ENCODE measurements at places on chromosomes 13 and 19.
A peak's percentile ranks its signal among the peaks of the same experiment; 100 is the strongest.

GRCh38 chr13:40438022-40438680 lies 228.3 kb downstream of the FOXO1 start:
- DNase-seq: no peak

GRCh38 chr13:91195789-91196188 lies 151.7 kb upstream of the MIR17HG start:
- DNase-seq: no peak

- no peak for DNase-seq
These were observed 16.0 kb downstream of the SPATA13 start for GRCh38 chr13:24176351-24177101.

DNA sequence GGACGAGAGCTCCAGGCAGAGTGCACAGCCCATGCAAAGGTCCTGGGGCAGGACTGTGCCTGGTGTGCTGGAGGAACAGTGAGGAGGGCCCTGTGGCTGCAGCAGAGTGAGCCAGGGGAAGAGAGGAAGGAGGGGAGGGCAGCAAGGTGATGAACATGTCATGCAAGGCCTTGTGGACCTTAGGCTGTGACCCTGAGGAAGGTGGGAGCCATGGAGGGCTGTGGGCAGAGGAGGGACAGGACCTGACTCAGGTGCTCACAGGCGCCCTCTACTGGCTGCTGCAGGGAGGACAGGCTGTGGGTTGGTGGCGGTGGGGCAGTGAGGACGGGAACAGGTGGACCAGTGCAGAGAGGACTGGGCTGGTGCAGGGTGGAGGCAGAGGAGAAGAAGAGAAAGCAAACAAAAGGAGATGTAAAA lies 170.3 kb downstream of the PTPRS start:
- no peak for DNase-seq

DNA sequence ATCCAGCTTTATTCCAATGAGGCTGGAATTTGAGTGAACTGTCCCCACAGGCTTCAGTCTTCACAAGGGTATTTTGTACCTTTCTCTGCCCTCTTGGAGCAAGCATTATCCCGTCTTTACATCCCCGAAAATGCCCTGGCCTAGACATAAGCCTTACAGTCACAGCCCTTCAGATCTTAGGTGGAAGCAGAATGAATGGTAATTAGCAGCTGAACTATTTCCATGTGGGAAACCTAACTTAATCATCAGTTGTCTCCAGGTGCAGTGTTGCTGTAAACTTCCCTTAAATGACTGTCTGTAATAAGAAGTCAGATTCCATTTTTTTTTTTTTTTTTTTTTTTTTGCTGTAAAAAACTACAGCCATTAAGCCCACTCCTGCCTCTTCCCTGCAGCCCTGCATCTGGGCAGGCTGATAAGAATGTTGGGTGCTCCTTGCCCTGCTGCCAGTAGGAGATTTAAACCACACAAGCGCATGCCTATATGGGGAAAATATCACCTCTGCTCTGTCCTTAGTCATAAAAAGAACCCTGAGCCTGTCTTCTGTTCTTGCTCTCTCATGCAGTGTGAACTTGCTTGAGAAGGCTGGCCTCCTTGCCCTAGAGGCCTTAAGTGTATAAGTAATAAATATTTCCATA lies 426.8 kb upstream of the SLITRK5 start:
- DNase-seq: no peak

DNA sequence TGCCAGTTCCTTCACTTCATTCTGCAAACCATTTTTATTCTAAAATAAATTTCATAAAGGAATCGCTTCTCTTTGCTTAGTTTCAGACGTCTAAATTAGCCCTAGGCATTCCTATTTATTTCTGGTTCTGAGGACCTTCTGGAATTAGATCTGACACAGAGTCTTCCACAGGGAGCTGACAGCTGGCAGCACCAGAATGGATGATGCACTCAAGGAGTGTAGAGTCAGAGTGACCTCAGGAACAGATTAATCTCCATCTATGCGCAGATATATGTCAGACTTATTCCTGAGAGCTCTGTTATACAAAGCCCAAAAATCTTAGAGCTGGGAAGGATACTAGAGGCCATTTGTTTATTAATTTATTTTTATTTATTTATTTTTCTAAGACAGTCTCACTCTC lies 450.8 kb downstream of the HS6ST3 start:
- no peak for DNase-seq

GRCh38 chr19:50486823-50487515 lies 10.3 kb upstream of the GARIN5A start:
- DNase-seq: no peak

GRCh38 chr13:52780092-52780491 lies 40.5 kb upstream of the CNMD start:
- no peak for DNase-seq

- DNase-seq: no peak
These were observed 1768.5 kb downstream of the PCDH9 start for GRCh38 chr13:65461590-65461989.

GRCh38 chr13:78020861-78021260 lies 102.2 kb upstream of the EDNRB start:
- no peak for DNase-seq

GRCh38 chr13:100674572-100674871 lies at the start of gene TMTC4:
Gene TMTC4 (minus strand): TSS chr13:100674795. CDS start chr13:100670362, 4,433 bp downstream.
- no peak for DNase-seq

GRCh38 chr13:52359534-52359933 lies 46.4 kb downstream of the THSD1 start:
- DNase-seq: no peak

GRCh38 chr13:105047676-105048295 lies 1487.7 kb downstream of the EFNB2 start:
- no peak for DNase-seq

GRCh38 chr13:97179501-97179900 lies 42.6 kb upstream of the MBNL2 start:
- no peak for DNase-seq

- DNase-seq: no peak
These were observed 53.8 kb downstream of the ATP11A start for GRCh38 chr13:112743451-112744167.

GRCh38 chr13:26951581-26952177 lies 191.1 kb upstream of the GPR12 start:
- no peak for DNase-seq

GRCh38 chr19:10625762-10626138 lies 397 bp downstream of the SLC44A2 start:
- peak; percentile 29 for DNase-seq

DNA sequence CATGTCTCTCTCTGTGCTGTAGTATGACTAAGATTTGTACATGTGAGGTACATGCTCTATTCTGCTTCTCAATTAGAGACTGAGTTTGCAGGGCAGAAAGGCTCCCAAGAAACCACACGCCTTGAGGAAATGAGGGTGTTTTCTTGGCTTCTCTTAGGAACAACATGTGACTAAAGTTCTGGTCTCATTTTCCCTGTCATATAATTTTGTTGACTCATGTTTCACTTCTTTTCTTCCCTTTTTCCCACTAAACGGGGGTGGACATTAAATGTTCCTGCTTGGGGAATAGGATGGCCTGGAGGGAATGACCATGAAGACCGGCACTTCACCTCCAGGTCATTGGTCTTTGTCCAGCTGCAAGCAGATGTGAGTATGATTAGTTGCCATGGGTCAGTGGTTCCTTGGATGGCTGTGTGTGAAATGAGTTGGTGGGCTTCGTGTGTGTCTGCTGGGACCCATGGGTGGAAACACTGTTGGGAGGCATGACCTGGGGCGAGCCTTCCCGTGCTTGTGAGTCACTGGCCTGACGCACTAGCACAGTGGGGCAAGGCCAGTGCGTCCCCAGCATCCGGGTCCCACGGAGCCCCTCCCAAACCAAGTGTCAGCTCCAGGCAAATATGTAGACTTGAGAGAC lies 56.6 kb downstream of the COL4A1 start:
- no peak for DNase-seq

DNA sequence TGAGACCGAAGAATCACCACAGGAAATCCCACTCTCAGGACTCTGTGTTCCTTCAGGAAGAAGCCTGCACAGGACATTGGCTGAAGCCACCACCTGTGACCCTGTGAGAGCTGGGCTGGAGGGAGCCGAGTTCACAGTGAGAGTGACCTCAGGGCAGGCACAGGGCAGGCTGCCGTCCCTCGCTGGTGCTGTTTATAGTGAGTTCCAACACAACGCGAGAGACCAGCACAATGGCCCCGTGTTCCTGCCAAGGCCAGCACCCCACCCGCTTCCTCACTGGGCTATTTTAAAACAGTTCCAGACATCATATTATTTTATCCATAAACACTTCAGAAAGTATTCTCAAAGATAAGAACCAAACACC lies 18.4 kb upstream of the GAS6 start:
- DNase-seq: no peak

DNA sequence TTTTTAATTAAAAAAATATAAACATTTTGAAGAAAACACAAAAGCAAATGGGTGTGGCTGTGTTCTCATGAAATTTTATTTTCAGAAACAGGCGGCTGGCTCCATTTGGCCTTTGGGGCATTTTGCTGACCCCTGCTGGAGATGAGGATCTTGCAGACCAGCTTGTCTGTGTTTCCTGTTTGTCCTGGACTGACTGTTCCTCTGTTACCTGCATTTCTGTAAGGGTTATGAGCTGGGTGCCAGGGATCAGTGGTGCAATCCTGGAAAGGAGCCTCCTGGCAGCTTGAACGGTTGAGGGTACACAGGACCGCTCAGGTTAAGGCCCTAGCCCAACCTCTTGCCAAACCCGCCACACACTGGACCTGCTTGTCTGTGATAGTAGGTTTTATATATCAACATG lies 49.9 kb downstream of the ZNF787 start:
- DNase-seq: no peak

DNA sequence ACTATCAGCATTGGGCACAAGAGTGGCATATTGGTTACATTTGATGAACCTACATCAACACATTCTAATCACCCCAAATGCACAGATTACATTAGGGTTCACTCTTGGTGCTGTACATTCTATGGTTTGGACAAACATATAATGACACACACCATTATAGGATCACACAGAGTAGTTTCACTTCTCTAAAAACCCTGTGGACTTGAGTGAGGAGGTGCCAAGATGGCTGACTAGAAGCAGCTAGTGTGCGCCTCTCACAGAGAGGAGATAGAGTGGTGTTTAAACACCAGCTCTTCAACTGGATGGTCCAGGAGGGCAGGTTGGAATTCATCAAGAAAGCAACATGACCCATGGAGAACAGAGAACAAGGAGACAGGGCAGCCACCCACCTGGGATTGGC lies 265.6 kb downstream of the TDRD3 start:
- no peak for DNase-seq

- DNase-seq: no peak
These were observed 92.6 kb upstream of the PEG3 start for GRCh38 chr19:56933014-56933705.

GRCh38 chr19:1864480-1865171 lies 1.2 kb upstream of the KLF16 start:
- no peak for DNase-seq

- DNase-seq: no peak
These were observed 55.6 kb upstream of the AMER2 start for GRCh38 chr13:25227690-25228089.

DNA sequence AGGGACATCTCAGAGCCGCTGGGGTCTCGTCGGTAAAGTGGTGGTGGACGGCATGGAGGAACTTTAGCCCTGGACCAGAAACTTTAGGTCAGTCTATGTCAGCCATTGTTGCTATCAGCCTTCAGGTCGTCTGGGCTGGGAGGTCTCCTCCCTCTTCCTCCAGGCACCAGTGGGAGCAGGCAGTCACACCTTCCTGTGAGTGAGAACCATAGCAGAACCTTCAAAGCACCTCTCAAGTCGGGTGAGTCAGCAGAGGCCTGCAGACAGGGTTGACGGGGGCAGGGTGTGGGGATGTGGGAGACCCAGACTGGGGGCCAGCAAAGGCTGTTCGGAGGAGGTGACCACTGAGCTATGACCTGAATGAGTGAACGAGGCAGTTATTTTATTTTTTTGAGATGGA lies 15.4 kb upstream of the SBNO2 start:
- no peak for DNase-seq

DNA sequence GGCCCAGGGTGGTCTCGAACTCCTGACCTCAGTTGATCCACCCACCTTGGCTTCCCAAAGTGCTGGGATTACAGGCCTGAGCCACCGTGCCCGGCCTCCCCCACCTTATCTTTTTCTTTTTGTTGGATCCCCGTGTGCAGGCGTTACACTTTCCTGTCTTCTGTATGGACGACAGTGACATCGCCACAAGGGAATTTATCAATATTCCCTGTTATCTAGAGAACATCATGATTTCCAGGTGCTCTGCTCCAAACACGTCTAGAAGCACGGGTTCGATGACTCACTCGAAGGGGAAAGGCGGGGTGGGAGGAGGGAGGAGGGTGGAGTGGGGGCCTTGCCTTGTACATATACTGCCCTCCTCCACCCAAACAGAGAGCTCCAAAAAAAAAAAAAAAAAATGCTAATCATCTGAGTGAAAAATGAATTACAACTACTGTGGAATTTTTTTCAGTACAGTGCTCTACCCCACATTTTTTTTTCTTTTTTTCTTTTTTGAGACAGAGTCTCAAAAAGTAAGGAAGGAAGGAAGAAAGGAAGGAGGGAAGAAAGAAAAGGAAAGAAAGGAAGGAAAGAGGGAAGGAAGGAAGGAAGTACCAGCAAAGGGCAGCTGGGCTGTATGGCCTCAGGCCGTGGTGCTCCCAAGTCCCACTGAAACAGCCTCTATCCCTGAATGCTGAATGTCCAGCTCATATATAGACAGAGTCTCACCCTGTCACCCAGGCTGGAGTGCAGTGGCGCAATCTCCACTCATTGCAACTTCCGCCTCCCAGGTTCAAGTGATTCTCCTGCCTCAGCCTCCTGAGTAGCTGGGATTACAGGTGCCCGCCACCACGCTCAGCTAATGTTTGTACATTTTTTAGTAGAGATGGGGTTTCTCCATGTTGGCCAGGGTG lies 36.8 kb downstream of the INSR start:
- DNase-seq: peak; percentile 45

- peak; percentile 27 for DNase-seq
These were observed 16.6 kb downstream of the MED4 start for GRCh38 chr13:48078251-48078656.

GRCh38 chr19:5949792-5950305 lies 28.1 kb downstream of the RANBP3 start:
- DNase-seq: no peak

DNA sequence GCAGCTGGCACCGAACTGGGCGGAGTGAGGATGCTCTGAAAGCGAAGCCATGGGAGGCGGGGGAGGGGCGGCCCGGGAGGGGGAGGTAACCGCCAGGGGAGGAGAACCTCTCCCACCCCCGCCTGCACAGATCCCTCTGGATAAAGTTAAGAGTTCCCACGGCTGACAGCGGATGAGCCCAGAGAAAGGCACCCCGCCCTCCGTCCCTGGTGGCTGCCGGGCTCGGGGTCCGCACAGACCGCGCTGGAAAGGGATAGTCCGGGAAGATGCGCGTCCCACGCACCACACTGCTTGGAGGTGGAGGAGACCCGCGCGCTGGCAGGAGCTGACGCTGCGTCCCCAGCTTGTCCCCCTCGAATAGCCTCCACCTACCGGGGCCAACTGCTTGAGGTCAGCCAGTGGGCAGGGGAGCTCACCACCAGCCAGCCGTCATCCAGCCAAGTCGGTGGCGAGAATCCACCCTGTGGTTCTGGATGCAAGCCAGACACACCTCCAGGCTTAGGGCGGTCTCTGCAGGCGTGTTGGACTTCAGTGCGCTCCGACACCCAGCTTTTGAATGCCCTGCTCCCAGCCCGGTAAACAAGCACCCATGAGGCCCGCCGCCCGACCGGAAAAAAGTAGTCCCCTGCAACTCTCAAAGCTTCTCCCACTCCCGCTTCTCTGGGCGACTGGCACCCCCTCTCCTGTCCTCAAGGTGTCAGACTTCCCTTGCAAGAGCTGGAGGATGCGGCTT lies at the start of gene TRPC4:
Gene TRPC4, minus strand, starts transcription at position 17 of the 733 bp plus-strand sequence. CDS start 86,439 bp downstream, outside the sequence.
- peak; percentile 57 for DNase-seq

GRCh38 chr13:111152844-111153243 lies 37.7 kb downstream of the ARHGEF7 start:
- peak; percentile 12 for DNase-seq

Measured in RWPE1 (cell line).